GM03348 (cell line): ENCODE measurements at places on chromosomes 12 and 14.

DNA sequence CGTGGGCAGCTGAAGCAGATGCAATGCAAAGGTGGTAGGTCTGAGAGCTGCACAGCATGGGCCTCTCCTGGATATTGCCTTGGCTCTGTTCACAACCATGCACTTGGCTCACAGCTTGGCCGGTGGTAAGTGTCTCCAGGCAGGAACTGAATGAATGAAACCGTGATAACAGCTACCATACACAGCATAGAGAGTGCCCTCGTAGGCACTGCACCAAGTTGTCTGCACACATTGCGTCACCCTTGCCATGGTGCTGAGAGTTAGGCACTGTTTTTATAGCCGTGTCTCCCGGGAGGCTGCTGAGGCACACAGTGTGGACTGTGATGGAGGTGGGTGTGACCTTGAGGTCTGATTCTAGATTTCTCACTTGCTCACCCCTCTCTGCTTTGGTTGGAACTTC, 157.6 kb upstream of the VASH1 start:
- DNase-seq = no peak

- DNase-seq = peak; percentile 32
Measured at GRCh38 chr14:68791902-68792677, 777 bp downstream of the ZFP36L1 start.

DNA sequence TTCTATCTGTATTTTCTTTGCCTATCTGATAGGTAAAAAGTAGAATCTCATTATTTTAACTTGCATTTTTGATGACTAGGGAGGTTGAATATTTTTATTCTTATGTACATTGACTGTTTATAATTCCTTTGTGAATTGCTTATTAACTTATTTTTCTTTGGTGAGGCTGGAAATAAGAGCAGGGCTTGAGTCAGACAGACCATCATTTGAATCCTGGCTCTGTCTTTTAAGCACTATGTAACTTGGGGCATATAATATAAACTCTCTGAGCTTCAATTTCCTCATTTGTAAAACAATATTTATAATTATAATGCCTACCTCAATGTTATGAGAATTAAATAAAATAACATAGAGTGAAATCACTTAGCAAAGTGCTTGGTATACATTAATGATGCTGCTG, 108.9 kb downstream of the MSRB3 start:
- DNase-seq = no peak

GRCh38 chr14:79573486-79573885, 637.8 kb downstream of the DIO2 start:
- DNase-seq = no peak

DNA sequence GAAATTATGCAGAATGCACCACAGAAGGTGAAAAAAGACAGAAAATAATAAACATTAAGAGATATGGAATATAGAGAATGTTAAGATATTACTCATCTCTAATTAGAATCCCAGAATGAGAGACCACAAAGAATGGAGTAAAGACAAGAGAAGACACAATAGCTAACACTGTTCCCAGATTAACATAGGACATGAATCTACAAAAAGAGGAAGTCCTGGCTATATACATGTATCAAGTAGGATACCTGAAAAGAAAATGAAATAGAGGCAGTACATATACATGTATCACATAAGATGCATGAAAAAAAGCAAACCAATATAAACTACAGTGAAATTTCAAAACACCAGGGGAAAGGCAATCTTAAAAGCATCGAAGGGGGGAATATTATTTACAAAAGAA, 5.6 kb upstream of the EPS8 start:
- no peak for DNase-seq

GRCh38 chr12:8779862-8780261, 42.6 kb upstream of the A2ML1 start:
- no peak for DNase-seq

- DNase-seq = no peak
Measured at GRCh38 chr12:4265280-4265679, 8.3 kb upstream of the CCND2 start.

GRCh38 chr12:56334490-56334793, 642 bp upstream of the PAN2 start:
- no peak for DNase-seq

GRCh38 chr14:21070610-21071224, 613 bp downstream of the ARHGEF40 start:
- peak; percentile 54 for DNase-seq

GRCh38 chr12:56522411-56523193, 982 bp downstream of the RBMS2 start:
- DNase-seq = peak; percentile 35

DNA sequence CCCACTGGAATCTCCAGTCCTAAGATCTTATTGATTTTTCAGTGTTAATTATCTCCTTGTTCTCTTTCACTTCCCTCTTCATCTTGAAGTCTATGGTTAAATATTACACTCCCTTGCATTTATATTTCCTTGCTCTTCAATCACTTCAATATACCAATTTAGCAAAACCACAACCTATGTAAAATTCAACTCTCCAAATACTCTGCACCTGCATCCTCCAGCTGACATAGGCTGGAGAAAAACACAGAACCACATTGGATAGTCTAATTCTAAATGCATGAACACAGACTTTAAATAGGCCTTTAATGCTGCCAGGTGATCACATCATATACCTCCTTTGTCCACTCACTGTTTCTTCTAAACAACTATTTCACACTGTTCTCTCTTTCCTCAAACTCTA, 253.8 kb upstream of the GARIN6 start:
- DNase-seq = no peak

GRCh38 chr12:32131666-32132065, 25.0 kb downstream of the BICD1 start:
- no peak for DNase-seq

GRCh38 chr14:23895480-23895879, 58.1 kb upstream of the DHRS4 start:
- DNase-seq = no peak

DNA sequence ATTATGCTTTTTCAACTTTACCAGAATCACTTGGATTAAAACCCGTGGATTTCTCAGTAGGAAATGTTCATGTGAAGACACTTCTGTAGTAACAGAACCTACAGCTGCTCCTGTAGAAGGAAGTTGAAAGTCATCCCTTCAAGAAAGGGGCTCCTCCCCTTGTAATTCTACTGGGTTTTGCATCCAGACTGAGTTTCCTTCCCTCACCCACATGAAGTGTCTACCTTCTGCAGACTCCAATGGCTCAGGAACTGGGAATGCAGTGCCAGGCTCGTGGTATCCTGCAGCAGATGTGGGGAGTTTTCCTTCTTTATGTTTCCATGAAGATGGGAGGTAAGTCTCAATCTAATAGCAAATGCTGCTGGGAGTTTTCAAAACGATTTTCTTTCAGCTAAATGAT, 7.9 kb upstream of the OR10G2 start:
- DNase-seq = no peak

- no peak for DNase-seq
Measured at GRCh38 chr12:72748971-72749370, 476.8 kb downstream of the TRHDE start.

DNA sequence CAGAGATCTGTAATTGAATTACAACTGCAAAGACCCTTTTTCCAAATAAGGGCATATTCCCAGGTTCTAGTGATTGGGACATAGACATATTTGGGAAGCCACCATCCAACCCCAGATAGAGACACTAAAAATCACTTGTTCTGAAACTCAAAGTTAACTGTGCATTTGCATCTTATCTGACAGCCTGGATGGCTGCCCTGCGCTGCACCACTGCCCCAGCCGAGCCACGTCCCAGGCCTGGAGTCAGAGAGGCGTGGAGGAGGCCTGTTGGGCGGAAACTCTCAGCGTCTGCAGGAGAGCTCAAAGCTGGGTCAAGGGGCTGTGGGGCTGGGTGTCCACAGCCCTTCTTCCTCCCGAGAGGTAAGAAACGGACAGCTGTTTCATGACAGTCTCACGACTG, 124.4 kb downstream of the RIMBP2 start:
- no peak for DNase-seq

DNA sequence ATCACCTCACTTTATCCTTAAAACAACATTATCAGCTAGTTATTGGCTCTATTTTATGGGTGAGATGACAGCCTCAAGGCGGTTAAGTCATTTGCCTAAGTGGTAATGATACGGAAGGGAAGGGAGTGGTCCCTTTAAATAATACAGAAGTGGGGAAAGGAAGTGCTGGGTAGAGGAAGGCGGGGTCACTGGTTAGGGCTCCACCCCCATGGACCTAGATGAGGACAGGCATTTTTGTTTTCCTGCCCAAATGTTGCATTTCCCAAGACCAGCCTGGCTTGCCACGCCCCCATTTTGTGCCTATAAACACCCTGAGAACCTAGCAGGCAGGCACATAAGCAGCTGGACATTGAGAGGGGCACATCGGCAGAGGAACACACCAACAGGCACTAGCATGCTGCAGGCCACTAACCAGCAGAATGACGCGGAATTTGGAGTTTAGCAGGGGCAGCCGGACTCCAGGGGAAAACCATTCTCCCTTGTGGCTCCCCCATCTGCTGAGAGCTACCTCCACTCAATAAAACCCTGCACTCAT, 100.9 kb downstream of the EPS8 start:
- no peak for DNase-seq

- peak; percentile 85 for DNase-seq
Measured at GRCh38 chr12:12891080-12891880, at the start of gene GPRC5A. Gene GPRC5A, plus strand, starts transcription at chr12:12891562. Its CDS starts 16,688 bp downstream, at chr12:12908250.

DNA sequence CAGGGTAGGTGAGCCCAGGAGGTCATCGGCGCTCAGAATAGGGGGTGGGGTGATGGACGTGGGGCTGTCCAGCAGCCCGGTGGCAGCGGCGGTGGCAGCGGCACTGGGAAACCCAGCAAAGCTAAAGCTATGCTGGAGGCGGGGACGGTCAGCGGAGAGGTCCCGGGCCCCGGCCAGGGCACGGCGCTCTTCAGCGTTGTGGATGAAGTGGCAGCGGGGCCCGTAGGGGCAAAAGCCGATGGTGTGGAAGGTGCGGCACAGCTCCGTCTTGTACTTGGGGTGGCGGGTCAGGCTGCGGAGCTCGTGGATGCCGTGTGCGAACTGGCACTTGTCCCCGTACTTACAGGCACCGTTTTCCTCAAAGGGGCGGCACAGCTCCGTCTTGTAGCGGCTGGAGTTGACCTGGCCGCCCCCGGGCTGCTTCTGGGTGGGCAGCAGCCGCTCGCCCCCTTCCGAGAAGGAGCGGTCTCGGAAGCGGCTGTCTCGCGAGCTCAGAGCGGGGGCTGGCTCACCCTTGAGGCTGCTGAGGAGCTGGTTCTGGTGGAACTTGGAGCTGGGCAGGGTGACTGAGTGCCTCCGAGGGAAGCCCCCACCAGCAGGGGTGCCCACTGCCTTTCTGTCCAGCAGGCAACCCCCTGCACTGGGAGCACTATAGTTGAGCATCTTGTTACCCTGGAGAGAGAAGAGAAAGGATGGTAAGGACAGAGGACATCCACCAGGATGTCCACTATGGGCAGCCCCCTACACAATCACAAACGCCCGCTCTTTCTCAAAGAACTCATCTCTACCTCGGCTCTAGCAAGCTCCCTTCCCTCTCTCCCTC, 2.8 kb downstream of the ZFP36L1 start:
- no peak for DNase-seq

DNA sequence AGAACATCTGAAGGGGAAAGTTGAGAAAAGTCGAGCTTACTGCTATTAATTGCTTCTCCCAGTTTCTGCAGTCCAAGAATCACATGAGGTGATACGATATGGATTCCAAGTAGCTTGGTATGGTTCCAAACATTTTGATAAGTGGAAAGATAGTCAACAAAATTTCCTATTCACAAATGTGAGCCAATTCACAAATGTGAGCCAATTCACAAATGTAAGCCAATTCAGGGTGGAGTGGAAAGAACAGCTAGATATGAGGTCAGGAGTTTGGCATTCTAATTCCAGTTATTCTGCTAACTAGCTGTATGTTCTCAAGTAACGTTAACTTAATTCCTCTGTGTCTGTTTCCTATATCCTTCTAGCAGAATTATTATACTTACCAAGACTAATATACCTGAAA, 37.6 kb upstream of the DHRS4 start:
- DNase-seq = peak; percentile 16

- no peak for DNase-seq
Measured at GRCh38 chr12:75884465-75884985, 147.1 kb downstream of the PHLDA1 start.

GRCh38 chr12:32891526-32891925, 5.1 kb downstream of the PKP2 start:
- no peak for DNase-seq

- no peak for DNase-seq
Measured at GRCh38 chr14:70020352-70021170, 141.3 kb downstream of the SMOC1 start.

DNA sequence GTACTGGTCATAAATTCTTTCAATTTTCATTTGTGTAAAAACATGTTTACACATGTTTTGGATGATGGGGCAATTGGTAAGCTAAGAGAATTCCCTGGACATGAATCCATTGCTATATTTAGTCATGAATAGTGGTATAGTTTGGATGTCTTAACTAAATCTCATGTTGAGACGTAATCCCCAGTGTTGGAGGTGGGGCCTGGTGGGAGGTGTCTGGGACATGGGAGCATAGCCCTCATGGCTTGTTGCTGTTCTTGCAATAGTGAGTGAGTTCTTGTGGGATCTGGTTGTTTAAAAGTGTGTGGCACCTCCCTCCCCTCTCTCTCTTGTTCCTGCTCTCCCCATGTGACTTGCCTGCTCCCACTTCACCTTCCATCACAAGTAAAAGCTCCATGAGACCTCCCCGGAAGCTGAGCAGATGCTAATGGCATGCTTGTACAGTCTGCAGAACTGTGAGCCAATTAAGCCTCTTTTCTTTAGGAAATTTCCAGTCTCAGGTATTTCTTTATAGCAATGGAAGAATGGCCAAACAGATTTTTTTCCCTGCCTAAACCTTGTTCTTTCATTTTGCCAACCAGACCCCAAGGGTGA, 33.6 kb downstream of the CTSG start:
- no peak for DNase-seq

DNA sequence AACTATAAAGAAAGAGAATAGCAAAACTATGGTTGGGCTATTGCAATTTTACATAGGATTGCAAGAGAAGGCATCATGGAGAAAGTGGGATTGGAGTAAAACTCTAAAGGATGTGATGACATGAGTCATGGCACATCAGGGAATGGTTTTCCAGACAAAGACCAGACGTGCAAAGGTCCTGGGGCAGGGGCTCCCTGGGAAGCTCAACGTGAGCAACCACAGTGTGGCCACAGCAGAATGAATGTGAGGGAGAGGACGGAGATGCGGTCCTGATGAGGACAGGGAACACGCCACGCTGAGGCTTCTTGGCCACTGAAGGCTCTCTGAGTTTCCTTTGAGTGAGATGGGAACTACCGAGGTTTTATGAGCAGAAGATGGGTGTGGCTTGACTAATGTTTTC, 38.2 kb downstream of the FZD10 start:
- no peak for DNase-seq

GRCh38 chr12:3131129-3131528, 54.0 kb downstream of the TSPAN9 start:
- DNase-seq = no peak

- no peak for DNase-seq
Measured at GRCh38 chr12:112852810-112853209, 54.0 kb upstream of the OAS1 start.
